ENCODE measurements at places on chromosomes 12 and 14.

DNA sequence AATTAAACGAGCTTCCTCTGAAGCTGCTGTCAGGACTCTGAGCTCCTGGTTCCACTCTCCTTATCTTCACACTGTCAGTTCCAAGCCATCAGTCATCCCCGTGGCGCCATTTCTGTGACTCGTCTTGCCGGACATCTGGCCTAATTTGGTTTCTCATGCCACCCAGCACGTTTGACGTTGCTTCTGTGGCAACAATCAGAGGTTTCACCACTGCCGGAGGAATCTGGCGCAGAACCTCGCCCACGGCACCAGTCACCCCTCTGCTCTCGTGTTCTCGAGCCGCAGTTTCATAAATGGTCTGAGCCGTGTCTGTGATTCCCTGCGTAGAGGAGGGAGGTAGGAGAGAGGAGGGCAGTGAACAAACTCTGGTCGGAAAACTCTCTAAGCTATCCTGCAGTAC, 29.7 kb downstream of the BDKRB1 start:
- DNase-seq = no peak

- DNase-seq = peak; percentile 89
Measured at GRCh38 chr14:81464253-81465002, 64.3 kb upstream of the STON2 start.

GRCh38 chr12:32265951-32266350, 133.4 kb upstream of the FGD4 start:
- DNase-seq = peak; percentile 54

DNA sequence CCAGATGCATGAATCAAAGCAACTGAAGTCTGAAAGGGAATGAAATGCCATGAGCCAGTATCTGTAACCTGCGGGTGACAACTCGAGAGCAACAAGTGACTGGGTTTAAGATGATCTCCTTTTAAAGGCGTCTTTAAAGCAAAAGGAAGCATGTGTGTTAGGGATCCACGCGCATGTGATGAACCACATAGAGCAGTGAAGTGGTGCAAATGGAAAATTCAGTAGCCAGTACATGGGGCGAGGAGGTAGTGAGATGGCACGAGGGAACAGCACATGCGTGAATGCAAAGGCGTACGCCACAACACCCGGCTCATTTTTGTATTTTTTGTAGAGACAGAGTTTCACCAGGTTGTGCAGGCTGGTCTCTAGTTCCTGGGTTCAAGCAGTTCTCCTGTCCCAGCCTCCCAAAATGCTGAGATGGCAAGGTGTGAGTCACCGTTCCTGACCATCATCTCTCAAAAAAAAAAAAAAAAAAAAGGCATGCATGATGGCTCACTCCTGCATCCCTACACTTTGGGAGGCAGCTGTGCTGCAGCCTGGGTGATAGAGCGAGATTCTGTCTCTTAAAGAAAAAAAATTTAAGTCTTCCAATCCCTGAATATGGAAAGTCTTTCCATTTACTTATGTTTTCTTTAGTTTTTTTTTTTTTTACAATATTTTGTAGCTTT, 24.6 kb upstream of the BCL7A start:
- no peak for DNase-seq

GRCh38 chr12:98253207-98254037, 262.0 kb upstream of the TMPO start:
- DNase-seq = no peak

DNA sequence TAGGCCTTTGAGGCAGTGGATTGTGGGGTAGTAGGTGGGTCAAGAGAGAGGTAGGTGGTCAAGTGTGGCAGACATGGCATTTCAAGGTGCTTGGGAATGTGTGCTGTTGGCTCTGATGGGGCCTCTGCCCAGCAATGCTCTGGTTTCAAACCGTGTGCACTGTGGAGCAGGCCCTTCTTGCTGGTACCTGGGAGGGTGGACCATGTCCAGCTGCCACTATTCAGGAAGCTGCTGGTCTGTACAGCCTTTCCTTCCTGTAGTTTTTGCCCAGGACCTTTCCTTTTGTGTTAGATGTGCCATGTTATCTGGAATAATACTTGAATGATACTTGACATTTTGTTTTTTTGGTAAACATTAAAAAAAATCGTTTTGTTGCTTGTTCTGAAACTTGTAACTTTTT, 14.8 kb downstream of the RIMKLB start:
- DNase-seq = no peak

DNA sequence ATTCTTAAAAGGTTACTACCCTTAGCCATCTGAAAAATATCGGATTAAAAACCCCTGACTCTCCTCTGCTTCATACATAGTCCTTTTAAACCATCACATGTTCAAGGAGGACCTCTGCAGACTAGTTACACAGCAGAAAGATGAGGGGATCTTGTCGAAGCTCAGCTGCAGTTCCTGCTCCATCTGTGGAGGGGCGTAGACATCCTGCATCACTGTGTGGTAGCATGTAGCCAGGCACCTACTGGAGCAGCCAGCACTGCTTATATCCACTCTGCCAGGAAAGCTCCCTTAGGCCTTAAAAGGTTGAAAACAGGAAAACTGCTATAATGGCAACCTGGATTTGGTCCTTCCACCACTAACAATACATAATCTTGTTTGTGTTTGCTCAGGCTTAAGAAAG, 57.6 kb upstream of the STRN3 start:
- DNase-seq = no peak

DNA sequence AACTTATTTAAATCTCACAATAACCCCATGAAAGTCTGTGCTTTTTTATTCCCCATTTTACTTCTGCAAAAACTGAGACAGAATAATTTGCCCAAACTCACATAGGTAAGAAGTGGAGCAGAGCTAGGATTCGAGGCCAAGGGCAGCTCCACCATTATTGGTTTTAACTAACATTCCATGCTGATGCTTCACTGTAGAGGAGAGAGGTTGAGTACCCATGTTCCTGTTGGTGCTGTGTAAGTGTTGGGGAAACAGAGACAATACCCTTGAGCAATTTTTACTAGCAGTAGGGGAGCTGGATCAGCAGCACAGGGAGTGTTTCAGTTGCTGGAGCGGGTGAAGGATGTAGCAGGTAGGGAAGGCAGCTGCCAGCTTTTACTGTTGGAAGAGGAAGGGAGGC, 21.1 kb downstream of the RASSF8 start:
- no peak for DNase-seq

DNA sequence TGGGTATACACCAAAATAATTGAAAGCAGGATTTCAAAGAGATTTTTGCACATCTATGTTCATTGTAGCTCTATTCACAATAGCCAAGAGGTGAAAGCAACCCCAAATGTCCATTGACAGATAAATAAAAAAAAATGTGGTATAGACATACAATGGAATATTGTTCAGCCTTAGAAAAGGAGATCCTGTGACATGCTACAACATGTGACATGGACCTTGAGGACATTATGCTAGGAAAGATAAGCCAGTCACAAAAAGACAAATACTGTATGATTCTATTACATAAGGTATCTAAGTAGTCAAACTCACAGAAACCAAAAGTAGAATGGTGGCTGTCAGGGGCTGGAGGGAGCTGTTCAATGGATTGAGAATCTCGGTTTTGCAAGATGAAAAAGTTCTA, 12.1 kb downstream of the GPRC5D start:
- no peak for DNase-seq

DNA sequence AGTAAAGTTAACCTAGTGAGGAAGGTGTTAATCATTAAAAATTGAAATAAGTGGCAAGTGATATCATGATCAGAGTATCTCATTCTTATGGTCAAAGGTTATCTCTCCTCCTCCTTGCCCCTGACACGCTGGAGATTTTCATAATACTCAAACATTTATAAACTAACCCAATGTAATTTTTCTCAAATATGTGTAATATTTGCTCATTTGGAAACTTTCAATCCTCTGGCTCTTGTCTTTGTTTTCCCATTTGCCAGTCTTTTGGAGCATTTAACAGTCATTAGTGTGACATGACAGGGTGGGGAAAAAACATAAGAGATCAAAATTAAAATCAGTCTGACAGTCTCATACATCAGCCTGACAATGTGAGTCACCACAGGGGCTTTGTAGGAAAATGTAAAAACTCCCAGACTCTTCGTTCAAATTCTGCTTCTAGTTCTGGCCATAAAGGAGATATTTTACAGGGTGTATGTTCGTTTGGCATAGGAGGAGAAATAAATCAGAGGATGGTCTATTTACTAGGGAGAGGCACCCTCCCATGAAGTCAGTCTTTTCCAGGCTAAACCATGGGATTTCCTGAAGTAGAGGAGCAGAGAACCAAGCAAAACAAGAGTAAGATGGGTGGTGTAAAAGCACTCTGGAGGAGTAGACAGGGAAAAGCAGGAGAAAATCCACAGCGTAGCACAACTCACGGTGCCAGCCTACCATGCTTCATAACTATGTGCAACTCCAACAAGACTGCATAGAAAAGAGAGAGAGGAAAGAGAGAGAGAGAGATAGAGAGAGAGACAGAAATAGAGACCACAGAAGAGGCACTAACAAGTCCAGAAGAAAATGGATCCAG, 369.2 kb upstream of the PDE3A start:
- no peak for DNase-seq

GRCh38 chr14:58077621-58078020, 74.4 kb downstream of the ARMH4 start:
- peak; percentile 3 for DNase-seq

DNA sequence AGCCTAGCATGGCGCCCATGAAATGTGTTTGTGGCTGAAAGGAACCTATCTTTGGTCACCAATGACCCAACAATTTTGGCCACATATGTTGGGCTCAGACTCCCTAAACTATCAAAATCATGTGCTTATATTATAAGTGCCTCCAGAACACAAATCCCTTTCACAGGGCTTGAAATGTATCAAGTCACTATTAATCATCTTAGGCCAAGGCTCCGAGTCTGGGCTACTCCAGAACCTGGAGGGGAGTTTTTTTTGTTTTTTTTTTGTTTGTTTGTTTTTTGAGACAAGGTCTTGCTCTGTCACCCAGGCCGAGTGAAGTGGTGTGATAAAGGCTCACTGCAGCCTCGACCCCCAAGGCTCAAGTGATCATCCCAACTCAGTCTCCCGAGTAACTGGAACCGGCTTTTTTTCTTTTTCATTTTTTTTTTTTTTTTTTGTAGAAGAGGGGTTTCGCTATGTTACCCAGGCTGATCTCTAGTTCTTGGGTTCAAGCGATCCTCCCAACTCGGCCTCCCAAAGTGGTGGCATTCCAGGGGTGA, 989 bp upstream of the DRAM1 start:
- DNase-seq = peak; percentile 29

- peak; percentile 41 for DNase-seq
Measured at GRCh38 chr12:124392271-124392666, 97.4 kb downstream of the RFLNA start.

- DNase-seq = no peak
Measured at GRCh38 chr12:85695097-85695715, 141.0 kb downstream of the RASSF9 start.

DNA sequence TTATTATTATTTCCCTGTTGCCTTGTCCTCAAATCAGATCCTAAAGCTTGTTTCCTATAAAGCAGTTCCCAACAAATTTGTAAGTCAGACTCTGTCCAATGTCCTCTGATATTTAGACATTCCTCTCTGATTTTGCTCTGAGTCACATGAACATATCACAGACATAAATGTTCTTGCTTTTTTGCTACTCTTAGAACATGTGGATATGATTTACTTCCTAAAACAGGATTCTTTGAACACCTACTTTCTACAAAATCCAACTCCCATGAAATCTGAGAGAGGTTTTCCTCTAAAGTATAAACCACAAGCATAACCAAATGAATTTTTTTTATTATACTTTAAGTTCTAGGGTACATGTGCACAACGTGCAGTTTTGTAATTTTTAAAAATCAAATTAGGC, 181.3 kb upstream of the SLC38A2 start:
- no peak for DNase-seq

DNA sequence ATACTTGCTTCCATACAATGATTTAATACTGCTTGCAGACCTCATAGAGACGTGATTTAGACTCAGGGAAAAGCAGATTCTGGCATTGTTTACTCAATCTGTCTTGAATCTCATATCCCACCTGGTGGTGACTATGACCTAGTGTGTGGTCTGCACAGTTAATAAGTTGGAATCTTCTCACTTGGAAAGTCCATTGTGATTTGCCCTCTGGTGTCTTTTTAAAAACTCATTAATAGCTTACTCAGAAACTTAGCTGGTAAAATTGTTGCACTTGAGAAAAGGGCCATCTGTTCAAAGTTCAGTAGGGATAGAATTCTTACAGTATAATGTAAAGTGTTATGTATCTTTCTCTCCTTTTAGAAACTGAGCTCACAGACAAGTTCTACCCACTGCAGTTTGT, 106.0 kb downstream of the PELI2 start:
- DNase-seq = no peak

- no peak for DNase-seq
Measured at GRCh38 chr12:51942501-51943000, 8.9 kb upstream of the ACVR1B start.

DNA sequence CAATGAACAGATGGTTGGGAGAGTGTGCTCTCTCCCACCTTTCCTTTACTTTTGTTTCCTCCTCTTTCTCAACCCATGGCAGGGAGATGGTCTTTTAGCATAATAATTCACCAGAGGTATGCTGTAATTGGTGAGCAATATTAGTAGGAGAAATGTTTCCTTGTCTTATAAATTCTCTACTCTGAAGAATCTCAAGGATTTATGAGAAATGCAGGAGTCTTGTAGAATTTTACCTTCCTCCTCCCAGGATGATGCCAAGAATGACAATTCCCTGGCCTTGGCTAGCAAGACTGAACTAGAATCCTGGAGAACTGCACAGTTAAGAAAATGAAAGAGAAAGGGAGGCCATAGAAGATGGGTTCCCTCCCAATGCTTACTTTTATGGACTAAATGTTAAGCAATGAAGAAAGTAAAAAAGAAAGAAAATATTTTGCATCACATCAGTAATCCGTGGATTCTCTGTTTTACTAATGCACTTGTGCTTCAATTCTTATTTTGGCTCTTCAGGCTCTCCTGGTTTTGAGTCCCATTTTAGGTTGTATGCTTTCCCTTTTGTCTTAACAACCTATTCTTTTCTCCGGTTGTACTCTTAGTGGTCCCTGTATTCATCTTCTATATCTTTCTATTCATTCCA, 192.9 kb upstream of the GARIN6 start:
- DNase-seq = no peak

DNA sequence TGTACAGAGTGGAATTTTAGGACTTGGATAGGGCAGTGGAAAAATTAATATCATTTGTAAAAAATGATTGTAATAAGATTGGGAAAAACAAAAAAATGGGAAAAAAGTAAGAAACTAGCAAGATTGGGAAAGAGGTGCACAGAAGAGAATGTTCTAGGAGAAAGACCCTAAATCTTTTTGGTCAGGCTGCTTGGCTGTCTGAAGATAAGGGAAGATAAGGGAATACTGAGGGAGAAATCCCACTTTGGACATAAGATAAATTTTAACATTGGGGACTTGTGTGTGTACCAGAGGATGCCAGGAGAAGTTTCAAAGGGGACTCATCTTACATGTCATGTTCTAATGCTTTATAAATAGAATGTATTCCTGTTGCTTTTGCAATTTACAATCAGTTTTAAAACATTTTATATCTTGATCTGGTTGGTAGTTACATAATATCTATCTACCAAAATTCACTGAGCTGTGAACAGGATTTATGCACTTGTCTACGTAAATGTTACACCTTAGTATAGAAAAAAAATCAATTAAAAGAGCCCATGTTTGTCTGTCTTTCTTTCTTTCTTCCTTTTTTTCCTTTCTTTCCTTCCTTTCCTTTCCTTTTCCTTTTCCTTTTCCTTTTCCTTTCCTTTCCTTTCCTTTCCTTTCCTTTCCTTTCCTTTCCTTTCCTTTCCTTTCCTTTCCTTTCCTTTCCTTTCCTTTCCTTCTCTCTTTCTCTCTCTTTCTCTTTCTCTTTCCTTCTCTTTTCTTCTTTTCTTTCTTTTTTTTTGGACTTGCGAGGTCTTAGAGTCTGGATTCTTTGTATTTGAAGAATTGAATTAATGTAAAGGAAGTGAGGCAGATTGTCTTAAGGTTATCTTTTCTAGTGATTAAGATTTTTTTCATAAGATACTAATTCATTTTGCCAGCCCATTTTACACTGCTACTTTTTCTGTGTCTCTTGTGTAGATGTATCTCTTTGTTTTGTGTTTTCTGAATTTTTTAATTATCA, 66.1 kb downstream of the KTN1 start:
- no peak for DNase-seq

Measured in KBM-7 (cell line).